ENCODE measurements at places on chromosomes 1 and 21.

DNA sequence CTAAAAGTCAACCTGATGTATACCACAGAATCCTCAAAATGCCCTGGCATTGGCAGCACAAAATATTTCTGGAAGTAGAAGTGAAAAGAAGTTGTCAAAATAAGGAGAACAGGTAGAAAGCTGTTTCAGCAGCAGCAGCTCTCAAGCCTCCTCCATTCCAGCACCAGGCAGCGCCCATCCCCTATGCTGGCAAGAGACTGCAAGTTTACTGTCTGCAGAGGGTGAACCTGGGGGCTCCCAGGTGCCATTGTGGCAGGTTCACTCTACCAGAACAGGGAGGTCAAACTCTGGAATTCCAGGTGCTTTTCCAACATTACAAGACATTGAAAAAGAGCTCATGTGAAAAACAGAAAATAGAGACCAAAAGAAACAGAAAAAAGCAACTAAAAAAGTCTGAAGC, 128.8 kb upstream of the CTTNBP2NL start:
- no peak for DNase-seq

- no peak for DNase-seq
These were observed 147.9 kb downstream of the MAGI3 start for GRCh38 chr1:113538225-113538624.

DNA sequence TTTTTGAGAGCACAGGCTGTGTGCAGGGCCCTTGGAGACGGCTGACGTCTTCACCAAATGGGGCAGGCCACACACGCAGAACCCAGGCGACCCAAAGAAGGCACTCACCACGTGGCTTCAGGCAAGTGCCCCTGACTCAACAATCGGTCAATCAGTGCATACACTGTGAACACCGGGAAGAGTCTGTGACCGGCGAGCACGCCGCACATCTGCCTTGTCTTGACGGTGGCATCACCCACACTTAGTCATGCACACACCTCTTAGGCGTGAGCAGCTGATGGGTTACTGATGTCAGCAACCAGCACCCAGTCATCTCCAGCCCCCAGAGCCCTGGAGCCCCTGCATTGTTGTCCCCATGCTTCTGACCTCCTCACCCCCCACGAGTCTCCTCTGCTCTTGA, 4.9 kb upstream of the LRRC3 start:
- no peak for DNase-seq

GRCh38 chr1:166974647-166975345, 544 bp downstream of the ILDR2 start:
- DNase-seq = no peak

GRCh38 chr1:204589409-204590038, 73.3 kb downstream of the MDM4 start:
- DNase-seq = no peak

GRCh38 chr1:48205522-48205921, 17.0 kb upstream of the SLC5A9 start:
- DNase-seq = no peak

DNA sequence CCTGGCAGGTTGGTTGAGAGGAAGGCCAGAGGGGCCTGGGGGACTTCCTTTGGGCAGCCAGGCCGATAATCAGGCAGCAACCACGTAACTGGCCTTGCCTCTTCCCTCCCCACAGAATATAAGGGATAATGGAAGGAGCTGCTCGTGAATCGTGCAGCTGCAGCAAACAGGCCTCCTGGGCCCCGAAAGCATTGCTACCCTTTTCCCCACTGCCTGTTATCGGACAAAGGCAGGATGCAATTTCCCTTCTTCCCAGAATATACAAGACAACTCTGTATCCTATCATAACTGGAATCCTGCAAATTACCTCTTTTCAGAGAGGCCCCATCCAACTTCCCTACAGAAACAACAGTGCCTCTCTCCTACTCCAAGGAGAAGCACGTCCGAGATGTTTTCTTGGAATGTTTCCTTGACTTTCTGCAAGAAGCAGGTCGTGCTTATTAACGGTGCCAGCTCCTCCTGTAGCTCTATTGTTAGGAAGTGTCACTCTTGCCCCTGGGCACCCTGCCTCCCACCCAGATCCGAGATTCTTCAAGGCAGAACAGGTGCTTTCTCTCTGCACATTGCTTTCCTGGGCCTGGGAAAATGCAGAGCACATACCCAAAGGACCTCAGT, 106.0 kb upstream of the TIAM1 start:
- DNase-seq = no peak

- DNase-seq = no peak
These were observed 33.0 kb downstream of the LAMC2 start for GRCh38 chr1:183218971-183219615.

DNA sequence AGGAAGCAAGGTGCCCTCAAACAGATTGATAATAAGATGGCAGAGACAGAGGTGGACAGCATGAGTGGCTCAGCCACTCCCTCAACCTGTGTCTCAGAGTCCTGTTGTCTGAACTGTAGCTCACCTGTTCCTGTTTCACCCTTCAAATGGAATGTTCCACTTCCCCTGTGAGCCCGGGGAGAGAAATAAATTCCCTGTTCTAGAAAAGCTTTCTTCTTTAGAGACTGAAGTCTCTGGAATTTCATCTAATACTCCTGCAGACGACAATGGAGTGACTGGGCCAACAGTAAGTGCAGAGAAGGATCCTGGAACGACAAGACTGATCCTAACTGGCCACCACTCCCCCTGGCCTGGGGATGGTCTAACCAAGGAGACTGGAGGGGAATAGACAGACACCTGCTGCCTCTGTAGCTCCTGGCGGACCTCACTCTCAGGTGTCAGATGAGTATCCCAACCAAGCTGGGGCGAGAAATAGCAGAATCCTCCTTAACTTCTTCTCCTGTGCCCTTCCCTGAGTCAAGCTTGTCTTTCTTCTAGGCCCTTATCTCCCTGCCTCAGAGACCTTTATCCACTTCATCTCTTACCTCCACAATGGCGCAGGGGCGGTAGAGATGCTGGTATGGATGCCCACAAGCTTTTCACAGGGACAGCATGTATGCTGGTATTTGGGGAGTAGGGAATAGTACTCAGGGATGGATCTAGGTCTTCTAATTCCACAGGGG, 45.4 kb downstream of the PLEKHA6 start:
- no peak for DNase-seq
